NCI-H1436 (cell line): ENCODE measurements at places on chromosomes 7 and 10.

DNA sequence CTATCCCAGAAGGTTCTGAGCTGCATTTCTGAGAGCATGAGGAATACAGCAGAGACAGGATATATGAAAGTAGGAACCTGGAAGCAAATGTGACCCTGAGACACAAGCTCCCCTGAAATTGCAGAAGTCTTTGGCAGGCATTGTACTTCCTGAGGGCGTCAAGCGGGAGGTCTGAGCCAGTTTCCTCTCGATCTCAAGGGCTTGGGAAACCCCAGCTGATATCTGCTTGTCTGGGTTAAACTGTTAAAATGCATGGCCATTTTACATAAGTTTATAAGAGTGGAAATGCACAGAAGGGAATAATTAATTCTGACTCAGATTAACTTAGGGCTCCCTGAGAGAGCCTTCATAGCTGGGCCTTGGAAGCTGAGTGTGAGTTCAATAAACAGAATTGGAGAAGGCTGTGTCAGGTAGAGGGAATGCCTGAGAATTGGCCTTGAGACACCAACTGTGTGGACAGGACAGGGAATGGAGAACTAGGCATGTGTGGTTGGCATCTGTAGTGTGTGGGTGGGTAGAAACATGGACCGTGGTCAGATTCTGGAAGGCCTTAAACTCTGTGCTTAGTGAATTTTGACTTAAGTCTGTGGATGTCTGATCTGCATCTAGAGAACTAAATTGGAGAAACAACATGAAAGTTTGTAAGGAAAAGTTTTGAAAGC, 53.3 kb downstream of the WIPF3 start:
- DNase-seq = no peak

GRCh38 chr10:6505300-6505699, 74.8 kb downstream of the PRKCQ start:
- no peak for DNase-seq

DNA sequence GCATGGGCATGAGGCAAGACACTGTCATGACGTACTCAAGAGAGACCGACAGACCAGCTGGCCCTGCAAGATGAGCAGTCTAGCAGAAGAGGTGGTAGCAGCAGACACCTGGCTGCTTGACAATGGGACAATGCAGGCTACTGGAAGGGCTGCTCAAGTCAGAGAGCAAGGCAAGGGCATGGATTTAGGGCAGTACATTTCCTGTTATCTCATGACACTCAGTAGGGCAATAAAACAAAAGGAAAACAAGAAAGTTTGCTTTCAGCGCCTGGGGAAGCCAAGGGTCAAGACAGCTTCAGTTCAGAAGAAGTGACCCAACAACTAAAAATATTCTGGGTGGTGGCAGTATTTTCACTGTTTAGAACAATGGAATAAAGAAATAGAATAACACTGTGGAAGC, 331.8 kb upstream of the PHYHIPL start:
- no peak for DNase-seq

DNA sequence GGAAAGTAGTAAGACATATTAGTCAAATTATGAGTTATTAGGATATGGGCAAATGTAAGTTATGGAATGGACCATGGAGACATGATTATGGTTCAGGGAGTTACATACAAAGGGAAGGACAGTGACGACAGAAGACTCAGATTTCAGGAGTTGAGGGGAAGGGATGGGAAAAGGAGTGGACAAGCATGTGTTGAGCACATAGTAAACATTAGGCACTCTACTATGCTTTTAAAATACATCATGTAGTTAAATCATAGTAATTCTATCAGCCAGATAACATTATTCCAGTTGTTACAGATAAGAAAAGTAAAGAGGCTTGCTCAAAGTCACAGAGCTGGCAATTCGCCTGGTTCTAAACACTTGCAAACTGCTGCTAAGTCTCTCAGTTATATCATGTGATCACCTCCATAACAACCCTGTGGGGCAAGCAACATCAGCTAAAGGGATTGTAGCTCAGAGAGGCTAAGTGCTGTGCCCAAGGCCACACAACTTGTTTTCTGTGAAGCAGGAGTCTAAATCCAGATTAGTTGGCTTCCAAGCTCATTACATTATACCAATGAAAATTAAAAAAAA, 115.2 kb upstream of the MDFIC start:
- no peak for DNase-seq

DNA sequence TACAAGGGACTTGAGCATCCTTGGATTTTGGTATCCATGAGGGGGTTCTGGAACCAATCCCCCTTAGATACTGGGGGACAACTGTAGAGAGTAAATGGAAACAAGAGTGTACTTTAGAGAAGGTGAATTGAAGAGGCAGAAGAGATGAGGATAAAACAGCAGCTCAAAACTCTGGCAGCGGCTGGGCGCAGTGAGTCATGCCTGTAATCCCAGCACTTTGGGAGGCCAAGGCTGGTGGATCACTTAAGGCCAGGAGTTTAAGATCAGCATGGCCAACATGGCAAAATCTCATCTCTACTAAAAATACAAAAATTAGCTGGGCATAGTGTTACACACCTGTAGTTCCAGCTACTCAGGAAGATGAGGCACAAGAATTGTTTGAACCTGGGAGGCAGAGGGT, 218.7 kb downstream of the GALNT17 start:
- no peak for DNase-seq

- DNase-seq = no peak
Observed at GRCh38 chr10:71567006-71567405, 152.6 kb downstream of the C10orf105 start.

DNA sequence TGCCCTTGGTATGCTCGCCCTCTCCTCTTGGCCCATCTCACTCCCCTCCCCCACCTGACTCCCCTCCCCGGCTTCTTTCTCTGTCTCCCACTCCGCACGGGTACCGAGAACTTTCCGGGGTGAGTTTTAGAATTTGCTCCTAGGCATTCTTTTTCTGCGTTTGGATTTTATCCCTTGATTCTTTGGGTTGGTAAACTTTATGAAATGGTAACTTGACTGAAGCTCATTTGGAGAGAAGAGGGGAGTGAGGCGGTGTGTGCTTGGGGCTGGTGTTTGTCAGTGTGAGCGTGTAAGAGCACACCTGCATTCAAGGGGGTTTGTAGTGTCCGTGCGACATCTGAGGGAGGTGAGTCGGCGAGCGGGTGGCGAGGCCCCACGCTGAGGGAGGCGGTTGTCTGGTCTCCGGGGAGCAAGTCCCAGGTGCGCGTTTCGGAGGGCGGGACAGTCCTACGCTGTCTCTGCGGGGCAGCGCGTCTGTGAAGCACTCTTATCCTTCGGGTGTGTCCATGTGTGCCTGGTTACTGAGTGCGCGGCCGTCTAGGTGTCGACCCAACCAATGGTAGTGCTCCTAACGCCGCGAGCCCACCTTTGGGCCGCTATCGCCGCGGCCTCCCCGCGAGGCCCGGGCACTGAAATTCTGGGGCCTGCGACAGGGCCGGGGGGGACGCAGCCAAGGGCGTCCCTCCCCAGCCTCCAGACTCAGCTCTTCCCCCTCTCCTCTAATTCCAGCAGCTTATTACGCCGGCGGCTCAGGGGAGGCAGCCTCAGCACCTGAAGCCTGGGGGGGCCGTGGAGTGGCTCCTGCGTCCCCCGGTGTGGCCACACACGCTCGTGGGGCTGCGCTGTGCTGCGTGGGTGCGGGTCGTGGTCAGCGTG, 2.6 kb upstream of the ZNF503 start:
- peak; percentile 71 for DNase-seq

DNA sequence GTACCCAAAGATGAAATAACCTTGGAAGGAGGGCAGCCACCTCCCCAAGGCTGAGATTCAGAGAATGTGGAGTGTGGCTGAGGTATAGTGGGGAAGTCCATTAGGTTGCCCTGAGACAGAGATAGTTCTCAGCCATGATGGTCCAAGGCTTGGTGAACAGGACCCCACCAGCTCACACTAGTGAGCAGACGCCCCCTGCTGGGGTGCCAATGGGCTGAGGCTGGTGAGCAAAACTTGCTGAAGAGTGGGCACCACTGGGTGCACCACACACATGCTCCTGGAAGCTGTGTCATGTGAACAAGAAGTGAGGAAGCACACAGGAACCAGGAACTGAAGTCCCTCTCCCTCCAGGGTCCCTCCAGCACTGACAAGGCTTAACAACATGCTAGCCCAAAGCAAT, 8.9 kb downstream of the FBXL13 start:
- DNase-seq = no peak

- DNase-seq = no peak
Observed at GRCh38 chr10:85045046-85045445, 716.7 kb downstream of the CCSER2 start.

- DNase-seq = no peak
Observed at GRCh38 chr10:34526186-34526585, 288.9 kb downstream of the PARD3 start.

DNA sequence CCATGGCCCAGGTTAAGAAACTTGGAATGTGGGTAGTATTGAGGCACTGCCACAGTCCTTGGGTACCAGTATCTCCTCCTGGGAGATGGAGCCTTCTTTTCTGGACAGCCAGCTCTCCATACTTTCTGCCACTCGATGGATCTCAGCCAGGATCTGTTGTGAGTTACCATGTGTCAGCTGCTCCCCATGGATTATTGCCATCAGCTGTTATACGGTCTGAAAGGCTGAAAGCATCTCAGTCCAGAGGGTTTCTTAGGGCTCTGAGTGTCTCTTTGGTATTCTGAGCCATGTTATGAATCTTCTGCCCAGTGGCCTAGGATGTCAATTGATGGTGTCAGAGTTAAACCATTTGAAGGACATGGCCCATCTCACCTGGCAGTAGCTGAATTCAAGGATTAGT, 197.5 kb downstream of the C7orf25 start:
- no peak for DNase-seq

GRCh38 chr7:40546616-40547501, 412.1 kb downstream of the SUGCT start:
- no peak for DNase-seq

- no peak for DNase-seq
Observed at GRCh38 chr7:92698237-92698841, 108.1 kb upstream of the FAM133B start.

DNA sequence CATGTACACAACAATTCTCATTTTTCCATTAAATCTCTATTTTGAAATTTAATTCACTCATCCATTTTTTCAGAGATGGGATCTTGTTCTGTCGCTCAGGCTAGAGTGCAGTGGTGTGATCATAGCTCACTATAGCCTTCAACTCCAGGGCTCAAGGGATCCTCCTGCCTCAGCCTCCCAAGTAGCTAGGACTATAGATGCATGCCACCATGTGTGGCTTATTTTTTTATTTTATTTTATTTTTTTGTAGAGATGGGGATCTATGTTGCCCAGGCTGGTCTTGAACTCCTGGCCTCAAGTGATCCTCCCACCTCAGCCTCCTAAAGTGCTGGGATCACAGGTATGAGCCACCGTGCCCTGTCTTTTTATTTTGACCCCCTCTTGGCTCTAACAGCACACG, 203.8 kb upstream of the KLF14 start:
- no peak for DNase-seq

DNA sequence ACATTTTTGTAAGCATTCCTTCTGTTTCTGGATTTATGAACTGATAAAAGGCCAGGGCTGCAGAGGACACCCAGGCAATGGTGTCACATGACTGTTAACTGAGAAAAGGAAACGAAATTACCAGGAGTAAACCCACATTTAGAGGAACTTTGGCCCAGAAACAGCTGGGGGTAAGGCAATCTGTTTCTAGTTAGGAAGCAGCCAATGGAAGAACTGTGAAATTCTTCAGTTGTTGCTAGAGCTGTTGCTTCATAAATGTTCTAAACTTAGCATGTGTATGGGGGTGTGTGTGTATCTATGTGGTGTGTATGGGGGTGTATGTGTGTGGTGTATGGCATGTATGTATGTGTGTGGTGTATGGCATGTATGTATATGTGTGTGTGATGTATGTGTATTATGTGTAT, 11.8 kb upstream of the PDCD4 start:
- no peak for DNase-seq

DNA sequence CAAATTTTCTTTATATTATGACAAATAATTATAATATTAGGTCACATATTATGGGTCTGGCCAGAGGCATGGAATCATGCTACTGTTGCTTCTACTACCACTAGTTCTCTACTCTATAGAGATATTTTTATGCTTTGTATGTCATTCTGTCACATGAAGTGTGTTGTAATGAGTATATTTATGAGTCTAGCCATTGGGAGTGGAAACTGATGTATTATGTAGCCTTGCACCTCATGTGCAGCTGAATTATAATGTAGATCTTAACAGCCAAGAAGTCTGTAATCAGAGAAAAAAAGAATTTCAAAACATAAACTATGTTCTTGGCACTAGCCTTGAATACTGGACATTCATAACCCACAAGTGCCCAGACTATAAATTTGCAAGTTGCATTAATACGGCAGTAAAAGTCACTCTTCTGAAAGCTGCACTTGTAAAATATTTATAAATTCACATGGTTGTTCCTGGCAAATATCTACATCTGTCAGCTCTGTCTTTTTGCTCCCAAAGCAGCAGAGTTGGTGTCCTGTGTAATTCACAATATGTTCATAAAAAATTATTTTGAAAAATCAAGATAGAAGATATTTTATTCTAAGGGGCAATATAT, 48.6 kb upstream of the SKAP2 start:
- no peak for DNase-seq

DNA sequence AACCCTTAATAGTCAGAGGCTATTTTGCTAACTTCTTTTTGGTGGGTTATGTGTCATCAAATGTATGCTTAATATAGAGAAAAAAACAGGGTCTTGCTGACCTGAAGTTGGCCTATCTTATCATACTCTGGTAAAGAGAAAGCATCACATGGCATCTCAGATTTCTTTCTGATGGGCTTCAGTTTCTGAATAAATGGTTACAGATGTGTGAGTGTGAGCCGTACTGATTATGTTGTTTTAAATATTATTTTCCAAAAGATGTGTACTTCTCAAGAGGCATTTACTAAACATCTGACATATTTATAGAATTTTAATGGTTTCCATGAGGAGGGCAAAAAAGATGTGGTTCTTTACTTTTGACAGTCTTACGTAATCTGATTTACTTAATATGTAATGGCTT, 28.4 kb downstream of the BBS9 start:
- DNase-seq = no peak

DNA sequence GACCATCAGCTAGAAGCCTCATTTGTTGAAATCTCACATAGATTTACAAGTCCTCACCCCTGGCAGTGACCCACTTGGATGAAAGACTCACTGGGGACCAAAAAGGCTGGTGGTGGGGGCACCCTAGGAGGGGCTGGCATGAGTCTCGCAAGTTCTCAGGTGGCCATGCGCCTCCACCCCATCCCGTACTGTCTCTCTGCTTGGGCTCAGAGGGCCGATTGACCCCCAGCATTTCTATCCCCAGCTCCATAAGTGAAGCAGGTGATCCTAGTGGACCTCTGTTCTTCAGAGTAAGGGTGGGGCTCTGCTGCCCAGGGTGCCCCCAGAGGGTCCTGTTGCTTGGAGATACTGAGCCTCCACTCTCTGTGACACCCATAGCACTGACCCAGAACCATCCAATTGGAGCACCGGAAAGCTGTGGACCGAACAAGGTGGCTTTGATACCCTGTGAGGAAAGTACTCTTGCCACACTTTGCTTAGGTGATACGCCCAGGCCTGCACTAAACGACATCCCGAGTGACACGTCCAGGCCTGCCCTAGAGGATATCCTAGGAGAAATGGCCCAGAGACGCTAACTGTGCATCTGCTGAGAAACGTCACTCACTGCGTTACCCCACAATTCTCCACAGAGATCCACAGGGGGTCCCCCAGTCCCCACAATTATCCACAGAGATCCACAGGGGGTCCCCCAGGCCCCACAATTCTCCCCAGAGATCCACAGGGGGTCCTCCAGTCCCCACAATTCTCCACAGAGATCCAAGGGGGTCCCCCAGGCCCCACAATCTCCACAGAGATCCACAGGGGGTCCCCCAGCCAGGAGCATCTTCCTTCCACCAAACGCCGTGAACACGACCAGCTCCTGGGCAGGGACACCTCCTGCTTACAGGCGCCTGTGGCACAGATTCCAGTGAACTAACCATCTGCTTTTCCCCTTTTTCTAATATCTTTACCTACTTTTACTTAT, 262.9 kb downstream of the PTPRN2 start:
- DNase-seq = no peak
